ENCODE measurements at places on chromosomes 2 and 18. TPM values are rescaled to one million over a fixed set of nuclear protein-coding genes. Genes with fewer than 3 reads are reported as not detected.

NEU2 gene
- total RNA-seq: not detected

CKAP2L gene
- total RNA-seq: 1.0 TPM

OSBPL1A gene
- total RNA-seq: 33.9 TPM

RBMS1 gene
- 48.0 TPM for total RNA-seq

TIMM21 gene
- 19.8 TPM for total RNA-seq

MAP2 gene
- total RNA-seq: 3.7 TPM

MAL gene
- 4.2 TPM for total RNA-seq
